ENCODE measurements at places on chromosomes 7 and 10.

GRCh38 chr7:91323626-91324158 is 59.5 kb downstream of the FZD1 start:
- DNase-seq, result no peak

DNA sequence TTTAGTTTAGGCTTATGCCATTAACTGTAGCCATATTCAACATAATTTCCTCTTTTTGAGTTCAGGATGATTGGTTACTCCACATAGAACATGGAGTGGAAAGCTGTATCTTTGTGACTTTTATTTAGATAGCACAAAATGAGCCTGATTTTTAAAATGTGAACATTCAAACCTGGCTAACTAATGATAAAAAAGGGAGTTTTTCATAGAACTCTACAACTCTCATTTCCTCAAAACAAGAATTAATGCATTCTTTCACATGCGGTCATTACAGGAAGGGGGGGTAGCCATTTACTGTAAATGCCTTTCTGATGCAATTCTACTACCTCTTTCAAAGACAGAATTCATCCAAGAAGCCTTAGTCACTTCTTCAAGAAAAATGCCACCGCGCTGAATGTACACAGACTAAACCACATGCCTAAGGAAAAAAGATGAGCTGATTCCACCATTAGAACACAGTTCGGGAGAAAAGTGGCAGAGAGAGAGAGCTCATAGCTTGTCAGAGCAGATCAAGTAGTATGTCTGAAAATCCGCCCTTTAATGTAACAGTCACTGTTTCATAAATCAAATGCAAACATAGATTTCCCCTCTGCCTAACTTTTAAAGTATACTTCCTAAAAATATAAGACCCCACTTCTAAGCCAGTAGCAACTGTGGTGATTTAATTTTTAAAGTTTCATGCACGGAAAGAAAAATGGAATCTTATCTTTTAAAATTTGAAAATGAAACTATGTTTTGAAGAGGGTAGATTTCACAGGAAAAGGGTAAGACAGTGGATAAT is 226.4 kb upstream of the KLF14 start:
- DNase-seq, result no peak

GRCh38 chr7:15932318-15932717 is 245.8 kb upstream of the MEOX2 start:
- no peak for DNase-seq

- no peak for DNase-seq
Measured at GRCh38 chr10:121574519-121575166, 23.6 kb downstream of the FGFR2 start.

DNA sequence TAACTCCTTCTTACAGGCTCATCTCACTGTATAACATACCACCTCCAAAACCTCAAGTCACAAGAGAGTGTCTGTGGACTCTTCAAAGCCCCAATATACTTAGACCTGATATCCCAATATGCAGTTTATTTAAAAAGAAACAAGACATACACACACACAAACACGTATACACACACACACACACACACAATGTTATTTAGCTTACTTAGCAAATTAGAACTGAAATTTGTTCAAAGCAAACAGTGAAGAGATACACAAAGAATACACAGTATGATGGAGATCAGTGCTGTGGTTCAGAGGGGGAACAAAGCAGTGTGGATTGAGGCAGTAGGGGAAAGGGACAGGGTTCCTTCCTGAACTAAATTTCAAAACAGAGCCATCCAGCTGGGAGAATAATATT is 807.2 kb downstream of the IPMK start:
- DNase-seq, result no peak

DNA sequence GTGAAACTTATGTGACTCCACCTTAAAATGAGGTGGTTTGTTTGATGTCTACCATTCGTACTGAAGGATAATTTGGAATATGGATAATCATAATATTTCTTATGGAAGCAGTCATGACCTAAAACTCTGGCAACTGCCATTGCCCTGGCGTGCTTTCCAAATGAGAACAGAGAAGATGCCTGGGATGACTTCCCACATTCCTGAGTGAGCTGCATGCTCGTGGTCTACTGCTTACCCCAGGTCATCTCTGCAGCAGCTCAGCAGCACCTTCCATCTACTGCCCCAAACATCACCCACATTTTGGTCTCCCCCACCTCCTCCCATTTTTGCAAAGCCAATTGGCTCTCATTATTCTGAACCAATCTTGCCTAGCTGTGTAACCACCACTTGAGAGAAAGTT is 40.1 kb downstream of the LYZL1 start:
- no peak for DNase-seq

DNA sequence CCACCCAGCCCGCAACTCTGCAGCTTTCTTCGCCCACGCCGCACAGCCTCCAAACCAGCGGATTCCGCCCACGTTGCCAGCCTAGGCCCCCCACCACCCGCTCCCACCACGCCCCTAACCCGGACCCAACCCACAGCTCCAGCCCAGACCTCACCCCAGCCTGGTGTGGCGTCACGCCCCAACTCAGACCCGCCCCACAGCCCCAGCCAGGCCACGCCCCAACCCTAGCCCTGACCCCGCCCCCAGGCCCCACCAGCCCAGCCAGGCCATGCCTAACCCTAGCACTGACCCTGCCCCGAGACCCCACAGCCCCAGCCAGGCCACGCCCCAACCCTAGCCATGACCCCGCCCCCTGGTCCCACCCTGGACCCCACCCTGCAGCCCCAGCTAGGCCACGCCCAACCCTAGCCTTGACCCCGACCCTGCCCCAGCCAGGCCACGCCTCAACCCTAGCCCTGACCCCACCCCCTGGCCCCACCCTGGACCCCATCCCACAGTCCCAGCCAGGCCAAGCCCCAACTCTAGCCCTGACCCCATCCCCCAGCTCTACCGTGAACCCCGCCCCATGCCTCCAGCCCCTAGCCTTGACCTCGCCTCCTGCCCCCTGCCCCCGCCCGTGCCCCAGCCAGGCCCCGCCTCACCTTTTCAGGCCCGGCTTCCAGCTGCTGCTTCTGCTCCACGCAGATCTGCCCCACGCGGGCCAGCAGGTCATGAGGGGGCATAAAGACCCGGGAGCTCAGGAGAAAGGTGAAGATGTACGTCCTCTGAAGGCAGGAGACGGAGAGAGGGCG is 64.0 kb downstream of the RASGEF1A start:
- peak; percentile 82 for DNase-seq

- no peak for DNase-seq
Measured at GRCh38 chr10:86836044-86836443, 79.6 kb downstream of the BMPR1A start.

DNA sequence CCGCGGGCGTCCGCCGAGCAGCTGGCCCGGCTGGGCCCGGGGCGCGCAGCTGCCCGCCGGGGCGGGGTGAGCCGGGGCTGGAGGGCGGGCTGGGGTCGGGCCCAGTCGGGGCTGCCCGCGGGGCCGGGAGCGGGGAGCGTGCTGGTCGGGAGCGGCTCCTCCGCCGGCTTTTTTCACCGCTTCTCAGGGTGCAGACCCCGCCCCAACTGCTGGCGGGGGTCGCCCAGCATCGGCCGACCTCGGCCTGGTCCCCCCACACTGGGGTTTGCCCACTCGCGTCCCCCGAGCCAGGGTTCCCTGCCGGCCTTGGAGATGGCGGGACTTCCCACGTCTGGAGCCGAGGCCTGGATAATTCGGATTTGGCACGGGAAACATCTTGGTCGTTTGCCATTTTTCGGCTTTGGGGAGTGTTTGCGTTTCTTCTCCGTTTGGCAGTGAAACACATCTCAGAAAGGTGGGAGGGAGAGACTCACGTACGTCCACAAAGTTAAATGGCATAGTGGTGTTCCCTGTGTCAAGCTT is 432 bp downstream of the TMEM248 start:
- DNase-seq, result no peak

GRCh38 chr10:12720217-12720981 is 281.1 kb downstream of the CCDC3 start:
- peak; percentile 86 for DNase-seq

- DNase-seq, result no peak
Measured at GRCh38 chr7:20742913-20743312, 43.8 kb downstream of the SP8 start.

DNA sequence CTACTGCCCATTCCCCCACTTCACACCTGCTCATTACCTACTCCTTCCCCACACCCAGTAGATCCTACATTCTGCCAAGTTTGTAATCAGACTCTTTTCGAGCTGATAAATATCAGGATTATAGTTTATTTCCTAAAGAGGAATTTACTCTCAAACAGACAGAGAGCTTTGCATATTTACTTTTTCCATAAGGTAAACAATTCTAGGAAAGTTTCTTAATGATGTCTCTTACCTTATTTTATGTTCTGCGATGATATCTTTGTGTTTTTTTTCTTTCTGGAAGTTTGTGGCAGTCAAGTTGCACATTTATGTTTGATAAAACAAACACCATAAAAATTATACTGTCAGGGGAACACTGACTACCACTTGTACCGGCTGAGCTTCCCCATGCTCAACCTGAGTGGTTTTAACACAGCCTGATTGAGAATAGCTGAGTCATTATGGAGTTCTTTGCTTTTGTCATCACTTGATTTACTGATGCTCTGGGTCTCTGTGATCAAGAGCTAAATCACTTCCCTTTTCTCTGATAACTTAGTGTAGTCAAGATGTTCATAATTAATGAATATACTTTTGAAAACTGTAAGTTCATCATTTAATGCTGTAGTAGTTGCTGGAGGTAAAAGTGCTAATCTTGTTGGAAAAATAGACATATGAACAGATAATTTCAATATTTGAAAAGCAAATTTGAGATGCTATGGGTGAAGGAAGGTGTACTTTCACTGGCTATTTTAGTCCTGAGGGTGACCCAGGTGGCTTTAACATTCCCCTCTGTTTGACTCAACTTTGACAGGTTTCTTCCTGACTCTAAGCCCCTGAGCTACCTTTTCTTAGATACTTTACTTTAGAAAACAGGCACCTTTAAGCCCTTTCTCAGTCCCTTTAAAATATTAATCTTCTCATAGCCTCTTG is 1034.5 kb upstream of the LRRTM3 start:
- no peak for DNase-seq

- DNase-seq, result no peak
Measured at GRCh38 chr7:725223-726005, 1.1 kb upstream of the DNAAF5 start.

- no peak for DNase-seq
Measured at GRCh38 chr10:118356628-118357027, 14.5 kb upstream of the FAM204A start.

- no peak for DNase-seq
Measured at GRCh38 chr7:148541891-148542504, 48.6 kb upstream of the C7orf33 start.
